ENCODE measurements at places on chromosomes 2 and 18. TPM values are rescaled to one million over a fixed set of nuclear protein-coding genes. Genes with fewer than 3 reads are reported as not detected.

DNA sequence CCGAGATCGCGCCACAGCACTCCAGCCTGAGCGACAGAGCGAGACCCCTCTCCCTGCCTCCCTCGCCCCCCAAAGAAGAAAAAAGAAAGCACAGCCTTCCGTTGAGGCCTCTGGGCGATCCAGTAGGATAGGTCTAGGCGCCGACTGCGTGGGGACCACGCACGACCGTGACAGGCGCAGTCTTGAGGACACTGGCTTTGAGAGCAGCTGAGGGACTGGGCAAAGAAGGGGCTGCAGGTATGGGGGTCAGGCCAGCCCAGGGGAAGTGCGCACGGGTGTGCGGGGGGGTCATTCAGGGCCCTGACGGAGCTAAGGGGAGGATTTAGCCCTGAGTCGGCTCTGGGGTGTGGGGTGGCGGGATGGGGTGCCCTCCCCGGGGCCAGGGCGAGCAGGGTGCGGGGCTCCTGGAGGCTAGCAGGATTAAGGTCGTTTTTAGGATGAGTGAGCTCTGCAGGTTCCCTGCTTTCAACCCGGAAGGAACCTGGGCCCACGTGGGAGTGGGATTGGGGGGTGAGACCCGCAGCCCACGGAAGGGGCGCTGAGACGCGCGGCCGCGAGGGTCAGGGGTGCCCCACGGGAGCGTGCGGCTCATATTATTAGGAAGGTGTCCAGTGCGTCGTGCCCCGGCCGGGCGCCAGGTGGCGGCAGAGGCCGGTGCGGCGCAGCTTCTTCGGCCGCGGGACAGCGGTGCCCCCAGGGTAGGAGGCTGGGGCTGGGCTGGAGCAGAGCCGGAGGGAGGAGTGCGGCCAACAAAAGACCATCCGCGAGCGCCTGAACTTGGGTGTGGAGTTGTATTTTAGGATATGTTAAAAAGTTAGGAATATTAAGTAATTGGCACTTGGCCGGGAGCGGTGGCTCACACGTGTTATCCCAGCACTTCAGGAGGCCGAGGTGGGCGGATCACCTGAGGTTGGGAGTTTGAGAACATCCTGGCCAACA lies 20.5 kb upstream of the ZNF236 start:
- DNase-seq, result no peak

- DNase-seq, result no peak
Measured at GRCh38 chr18:48122816-48123215, 192.4 kb upstream of the SMAD2 start.

DNA sequence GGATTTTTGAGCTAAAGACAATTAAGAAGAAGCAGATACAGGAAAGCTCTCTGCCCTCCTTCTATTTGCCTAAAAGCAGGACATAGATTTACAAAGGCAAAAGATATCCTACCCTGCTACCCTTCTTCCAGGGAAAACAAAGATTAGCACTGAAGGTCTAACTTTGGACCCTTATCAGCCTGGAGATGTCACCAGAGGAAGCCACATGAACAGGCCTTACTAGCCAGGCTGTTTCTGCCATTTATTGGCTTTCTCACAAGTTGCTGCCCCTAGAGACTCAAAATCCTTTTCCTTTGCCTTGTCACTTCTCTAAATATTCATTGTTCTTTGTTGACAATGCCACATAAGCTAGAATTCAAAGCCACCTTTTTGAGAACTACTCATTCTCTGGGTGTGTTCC lies 147.3 kb downstream of the B3GNT2 start:
- no peak for DNase-seq

DNA sequence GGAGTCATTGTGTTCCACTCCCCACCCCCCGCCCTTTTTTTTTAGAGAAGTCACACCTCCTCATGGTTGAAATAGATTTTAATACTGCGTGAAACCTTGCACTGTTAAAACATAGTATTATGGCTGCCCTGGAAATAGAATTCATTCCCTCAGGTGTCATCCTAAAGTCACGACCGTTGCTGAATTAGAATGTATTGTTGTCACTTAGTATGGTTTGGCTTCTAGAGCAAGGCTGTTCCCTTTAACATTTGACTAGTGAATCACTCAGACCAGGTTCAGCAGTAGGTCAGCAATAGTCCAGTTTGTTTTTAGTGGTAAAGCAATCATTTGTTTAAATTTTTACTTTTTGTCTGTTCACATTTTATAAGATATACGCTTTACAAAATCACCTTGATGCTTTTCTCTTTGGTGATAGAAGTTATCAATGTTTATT lies 1.2 kb downstream of the BABAM2 start:
- no peak for DNase-seq

DNA sequence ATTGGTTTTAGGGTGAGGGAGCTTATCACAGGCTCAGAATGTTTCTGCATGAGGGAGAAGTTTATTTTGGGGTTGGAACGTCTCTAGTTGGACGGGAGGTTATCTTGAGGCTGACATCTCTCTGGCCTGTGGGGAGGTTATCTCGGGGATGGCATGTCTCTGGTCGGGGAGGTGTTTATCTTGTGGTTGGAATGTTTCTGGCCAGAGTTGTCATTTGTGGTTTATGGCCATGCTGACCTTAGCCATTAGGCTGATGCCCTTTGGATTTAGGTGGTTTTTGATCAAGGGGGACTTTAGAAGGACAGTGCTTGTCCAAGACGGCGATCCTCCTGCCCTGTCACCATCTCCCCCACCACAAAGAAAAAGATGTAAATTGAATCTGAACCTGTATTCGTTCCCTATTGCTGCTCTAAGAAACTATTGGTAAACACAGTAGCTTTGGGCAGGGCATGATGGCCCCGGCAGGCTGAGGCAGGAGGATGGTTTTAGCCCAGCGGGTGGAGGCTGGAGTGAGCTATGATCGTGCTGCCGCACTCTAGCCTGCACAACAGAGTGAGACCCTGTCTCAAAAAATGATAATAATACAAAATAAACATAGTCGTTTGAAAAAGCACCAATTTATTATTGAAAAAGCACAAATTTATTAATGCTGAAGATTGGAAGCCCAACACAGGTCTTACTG lies 17.8 kb upstream of the MPPE1 start:
- no peak for DNase-seq

DNA sequence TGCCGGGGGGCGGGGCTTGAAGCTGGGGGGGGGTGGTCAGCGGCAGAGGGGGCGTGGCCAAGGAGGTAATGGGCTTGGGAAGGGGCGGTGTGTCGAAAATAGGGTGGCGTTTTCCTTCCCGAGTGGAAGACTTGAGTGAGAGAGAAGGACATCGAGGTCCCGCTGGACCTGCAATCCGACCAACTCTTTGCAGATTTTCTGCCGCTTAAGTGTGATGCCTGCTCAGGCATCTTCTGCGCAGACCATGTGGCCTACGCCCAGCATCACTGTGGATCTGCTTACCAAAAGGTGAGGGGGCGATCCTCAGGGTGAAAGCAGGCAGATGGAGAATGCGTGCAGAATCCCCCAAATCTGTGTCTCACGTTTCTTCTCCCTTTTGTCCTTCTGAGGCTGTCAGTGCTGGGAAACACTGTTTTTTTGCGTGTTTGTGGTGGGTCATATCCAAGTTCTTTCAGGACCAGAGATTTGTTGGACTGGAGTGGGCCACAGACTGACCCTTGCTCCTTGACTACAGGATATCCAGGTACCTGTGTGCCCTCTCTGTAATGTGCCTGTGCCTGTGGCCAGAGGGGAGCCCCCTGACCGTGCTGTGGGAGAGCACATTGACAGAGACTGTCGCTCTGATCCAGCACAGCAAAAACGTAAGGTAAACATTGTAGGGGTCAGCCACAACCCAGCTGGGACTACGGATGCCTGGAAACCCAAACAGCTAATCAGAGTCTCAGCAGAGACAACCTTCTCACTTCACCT lies 727 bp downstream of the ZFAND2B start:
- no peak for DNase-seq

The STON1 gene
- 57.0 TPM for polyA plus RNA-seq

GRCh38 chr2:156537141-156537540 lies 101.0 kb downstream of the GPD2 start:
- DNase-seq, result no peak

The IL18RAP gene
- polyA plus RNA-seq, result 0.41 TPM

- DNase-seq, result no peak
Measured at GRCh38 chr2:186992597-186992996, 143.6 kb upstream of the ZSWIM2 start.

The TSGA10 gene
- polyA plus RNA-seq, result 2.5 TPM

- DNase-seq, result no peak
Measured at GRCh38 chr2:46340740-46341420, 43.7 kb downstream of the EPAS1 start.

The TCF7L1 gene
- 20.9 TPM for polyA plus RNA-seq

The BMPR2 gene
- 20.1 TPM for polyA plus RNA-seq

DNA sequence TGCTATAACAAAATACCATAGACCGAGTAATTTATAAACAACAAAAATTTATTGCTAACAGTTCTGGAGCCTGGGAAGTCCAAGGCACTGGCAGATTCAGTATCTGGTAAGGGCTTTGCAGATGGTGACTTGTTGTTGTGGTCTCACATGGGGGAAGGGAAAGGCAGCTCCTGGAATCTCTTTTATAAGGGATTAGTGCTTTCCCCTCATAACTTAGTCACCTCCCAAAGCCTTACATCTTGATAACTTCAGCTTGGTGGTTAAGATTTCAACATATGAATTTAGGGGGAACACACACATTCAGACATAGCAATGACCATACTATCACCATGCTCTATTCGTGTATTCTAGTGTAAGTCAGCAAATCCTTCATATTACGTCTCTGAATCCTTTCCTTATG lies 447.6 kb upstream of the TCF4 start:
- DNase-seq, result no peak

The CXCR4 gene
- 20.4 TPM for polyA plus RNA-seq

The MROH2A gene
- polyA plus RNA-seq, result 7.3 TPM

GRCh38 chr2:210302326-210302725 lies 12.6 kb downstream of the MYL1 start:
- no peak for DNase-seq

The CCDC74A gene
- polyA plus RNA-seq, result 21.3 TPM

DNA sequence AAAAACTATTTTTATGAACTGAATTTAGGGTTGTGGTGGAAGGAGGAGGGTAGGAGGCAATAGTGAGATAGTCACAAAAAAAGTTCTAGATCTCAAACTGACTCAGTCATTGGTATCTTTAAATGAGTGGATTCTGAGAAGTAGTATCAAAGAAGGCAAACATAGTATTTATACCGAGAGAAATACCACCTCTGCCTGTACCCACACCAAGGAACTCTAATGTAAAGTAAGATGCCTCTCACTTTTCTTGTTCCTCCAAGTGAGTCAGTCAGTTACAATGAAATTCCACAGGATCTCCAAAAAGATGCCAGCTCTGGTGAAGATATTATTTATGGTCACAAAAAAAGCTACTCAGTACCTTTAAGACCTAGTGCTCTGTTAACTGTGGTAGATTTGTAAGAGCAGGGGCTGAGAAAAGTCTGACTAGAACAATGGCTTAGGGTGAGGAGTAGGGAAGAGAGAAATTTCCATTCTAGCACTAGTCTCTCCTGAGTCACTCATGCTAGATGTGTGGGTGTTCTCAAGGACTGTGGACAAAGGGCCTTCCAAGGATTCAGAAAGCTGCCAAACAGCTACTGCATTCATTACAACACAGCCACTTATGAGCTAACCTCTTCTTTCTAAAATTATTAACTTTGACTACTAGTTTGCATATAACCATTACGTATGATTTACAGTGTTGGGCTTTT lies 36.3 kb downstream of the YWHAQ start:
- DNase-seq, result no peak

DNA sequence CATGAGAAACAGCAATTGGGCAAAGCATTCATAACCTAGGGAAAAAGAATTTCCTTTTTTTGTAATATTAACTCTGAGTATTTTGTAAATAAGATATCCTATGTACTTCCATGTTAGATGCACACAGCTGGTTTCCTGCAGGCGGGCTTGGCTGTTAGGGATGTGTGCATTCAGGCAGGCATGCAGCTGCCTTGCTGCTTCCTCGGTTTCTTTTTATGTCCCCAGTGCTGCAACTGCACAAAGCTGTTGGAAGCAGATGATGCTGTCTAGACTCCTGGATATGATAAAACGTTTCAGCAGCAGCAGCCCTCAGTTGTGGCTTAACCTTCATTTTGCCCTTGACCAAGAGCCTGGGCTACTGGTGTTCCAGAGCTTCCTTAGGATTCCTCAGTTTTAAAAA lies 89.4 kb upstream of the EML6 start:
- no peak for DNase-seq

DNA sequence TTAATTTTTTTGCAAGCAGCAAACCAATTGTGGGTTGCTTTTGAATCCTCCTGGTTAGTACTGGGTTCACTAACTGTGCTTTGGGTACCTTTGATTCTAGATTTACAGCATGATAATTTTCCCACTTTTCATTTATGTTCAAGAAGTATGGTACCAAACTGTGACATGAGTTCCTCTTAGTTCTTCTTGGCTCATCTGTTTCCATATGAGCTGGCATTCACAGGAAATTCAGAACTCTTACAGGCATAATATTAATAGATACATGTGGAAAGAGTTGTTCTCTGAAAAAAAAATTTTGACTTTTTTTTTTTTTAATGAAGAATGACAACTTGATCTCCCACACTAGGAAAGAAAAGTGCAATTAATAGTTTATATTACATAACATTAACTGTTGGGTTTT lies 59.4 kb downstream of the FMNL2 start:
- DNase-seq, result no peak

GRCh38 chr2:39942950-39943349 lies 163.9 kb upstream of the THUMPD2 start:
- no peak for DNase-seq

DNA sequence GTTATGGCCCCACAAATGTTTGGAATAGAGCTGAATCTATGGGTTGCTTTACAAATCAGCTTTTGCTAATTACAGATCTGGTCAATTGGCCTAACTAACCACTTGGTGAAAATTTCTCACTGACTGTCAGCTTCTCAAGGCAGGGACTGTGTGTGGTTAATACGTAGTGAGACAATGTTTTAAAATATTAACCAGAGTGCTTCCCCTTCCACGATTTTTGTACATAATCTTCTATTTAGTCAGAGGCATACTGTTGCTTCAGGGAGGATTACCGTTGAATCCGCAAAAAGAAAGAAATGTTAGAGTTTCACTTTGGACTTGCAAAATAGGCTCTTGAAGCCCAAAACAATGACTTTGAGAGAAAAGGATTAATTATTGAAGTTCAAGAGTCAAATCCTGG lies 14.9 kb upstream of the KCNS3 start:
- DNase-seq, result no peak

DNA sequence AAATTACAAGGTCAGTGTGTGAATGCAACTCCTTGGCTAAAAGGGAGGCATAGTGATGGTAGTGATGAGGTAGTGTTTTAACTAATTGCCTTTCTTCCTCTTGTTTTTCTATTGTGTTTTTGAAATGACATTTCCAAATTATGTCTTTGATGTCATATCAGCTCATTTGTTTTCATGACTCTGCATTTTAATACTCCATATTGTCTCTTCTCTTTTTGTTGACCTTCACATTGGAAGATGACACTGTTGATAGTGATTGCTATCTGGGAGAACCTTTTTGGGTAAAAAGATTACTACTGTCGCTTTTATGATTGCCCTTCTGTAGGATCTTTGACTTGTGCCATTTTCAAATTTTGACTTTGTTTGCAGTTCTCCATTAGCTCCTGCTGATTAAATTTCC lies 3.0 kb downstream of the GIGYF2 start:
- DNase-seq, result no peak

The SNTG2 gene
- 1.6 TPM for polyA plus RNA-seq

Data from urinary bladder (tissue), 4 donors.